Activated CD8-positive, alpha-beta memory T cell treated with anti-CD3 and anti-CD28 coated beads, Interleukin-2, amount 50 U/mL, for 4 hours (primary cell): ENCODE measurements at places on chromosomes 5 and 9.

- no peak for DNase-seq
Observed at GRCh38 chr9:70861376-70861775, 260.0 kb downstream of the TRPM3 start.

GRCh38 chr5:74409712-74410111, 230.8 kb downstream of the ENC1 start:
- no peak for DNase-seq

DNA sequence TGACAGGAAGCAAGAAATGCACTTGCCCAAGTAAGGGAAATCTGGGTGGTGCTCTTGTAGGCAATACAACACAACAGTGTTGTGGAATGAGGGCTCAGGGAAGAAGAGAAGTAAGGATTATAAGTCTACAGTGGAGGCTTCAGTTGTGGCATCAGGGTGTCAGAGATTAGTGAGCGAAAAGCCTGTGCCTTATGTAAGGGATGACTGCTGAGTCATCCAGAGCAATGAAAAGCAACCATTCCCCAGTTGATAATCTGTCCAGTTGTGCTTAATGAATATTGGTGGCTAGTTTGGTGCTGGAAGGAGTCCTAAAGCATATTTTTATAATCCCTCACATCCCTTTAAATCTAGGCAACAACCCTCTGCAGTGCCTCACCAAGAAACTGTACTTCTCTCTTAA, 42.0 kb downstream of the FBXO38 start:
- DNase-seq: no peak

DNA sequence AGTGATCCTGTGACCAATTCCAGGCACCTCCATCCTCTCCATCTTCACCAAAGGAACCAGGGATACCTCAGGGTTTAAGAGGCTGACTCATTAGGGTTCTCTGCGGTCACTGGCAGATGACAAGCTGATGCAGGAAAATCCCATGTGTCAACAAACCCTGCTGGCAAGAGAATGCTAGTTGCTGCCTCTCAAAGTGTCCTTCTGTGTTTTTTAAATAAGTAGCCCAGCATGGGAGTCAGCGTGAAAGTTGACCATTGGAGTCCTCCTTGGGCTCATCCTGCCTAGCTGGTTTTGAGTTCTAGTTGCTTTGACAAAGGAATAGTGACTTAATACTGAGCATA, 200.2 kb downstream of the SLIT3 start:
- DNase-seq: no peak

- no peak for DNase-seq
Observed at GRCh38 chr9:81550207-81550583, 139.2 kb downstream of the TLE1 start.

GRCh38 chr9:95127249-95128176, 190.0 kb downstream of the FANCC start:
- peak; percentile 72 for DNase-seq

- DNase-seq: no peak
Observed at GRCh38 chr9:106419829-106420228, 443.1 kb upstream of the ZNF462 start.

GRCh38 chr9:18606281-18606680, 132.3 kb downstream of the ADAMTSL1 start:
- no peak for DNase-seq

- no peak for DNase-seq
Observed at GRCh38 chr9:88968799-88969198, 22.5 kb upstream of the S1PR3 start.

DNA sequence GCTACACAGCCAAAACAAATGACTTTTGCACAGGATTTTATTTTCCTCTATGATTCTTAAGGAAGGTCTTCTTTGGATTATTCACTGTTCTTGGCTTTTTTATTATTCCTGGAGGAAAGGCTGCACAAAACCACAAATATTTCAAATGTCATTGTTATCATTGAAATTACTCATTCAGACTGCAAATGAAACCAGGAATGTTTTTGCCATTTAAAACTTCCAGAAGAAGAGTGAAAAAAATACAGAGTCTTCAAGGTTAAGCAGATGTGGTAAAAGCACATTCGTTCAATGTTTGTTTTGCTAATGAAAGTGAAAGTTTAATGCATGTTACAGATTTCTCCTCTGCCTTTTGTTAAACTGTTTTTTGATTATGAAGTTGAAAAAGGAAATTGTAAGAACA, 238.2 kb downstream of the TLE4 start:
- no peak for DNase-seq

DNA sequence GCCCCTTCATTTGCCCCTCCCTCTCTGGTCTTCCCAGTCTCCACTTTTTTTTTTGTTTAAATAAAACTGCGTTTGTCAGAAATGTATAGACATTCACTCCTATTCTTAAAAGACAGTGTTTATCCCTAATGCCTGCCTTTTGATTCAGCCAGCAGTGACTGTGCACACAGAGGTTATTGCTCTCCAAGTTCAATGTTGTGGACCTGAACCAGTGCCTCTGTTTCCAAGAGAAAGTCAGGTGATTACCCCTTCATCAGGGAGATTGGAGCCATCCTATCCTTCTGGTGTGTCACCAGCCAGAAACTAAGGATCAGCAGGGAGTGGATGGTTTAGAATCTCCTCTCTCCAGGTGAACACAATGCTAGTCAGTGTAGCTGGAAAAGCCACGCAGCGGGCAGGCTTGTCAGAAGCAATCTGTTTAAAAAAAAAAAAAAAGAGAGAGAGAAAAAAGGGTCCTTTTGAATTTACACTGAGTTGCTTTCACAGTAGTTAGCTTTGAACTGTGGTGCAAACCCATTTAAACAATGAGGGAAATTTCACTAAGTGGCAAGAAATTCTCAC, 167.5 kb upstream of the DMRT1 start:
- no peak for DNase-seq
